T follicular helper cell (primary cell): ENCODE measurements at places on chromosomes 2 and 18.

DNA sequence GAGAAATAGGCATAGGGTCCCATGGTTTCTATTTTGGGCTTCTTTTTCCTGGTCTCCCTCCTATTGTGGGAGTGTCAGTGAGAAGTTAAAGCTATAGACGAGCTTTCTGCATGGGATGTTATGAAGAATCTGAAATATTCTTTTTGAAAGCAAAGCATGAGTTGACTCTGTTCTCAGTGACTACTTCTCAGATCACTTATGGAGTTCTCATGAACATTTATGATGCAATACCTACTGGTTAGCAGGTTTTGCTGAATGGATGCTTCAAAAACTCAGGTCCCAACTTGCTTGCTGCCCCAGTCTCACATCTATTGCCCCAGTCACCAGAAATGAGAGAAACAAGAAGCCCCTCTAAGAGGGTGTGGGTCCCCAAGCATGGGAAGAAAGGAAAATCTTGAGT, 365.0 kb downstream of the HRH4 start:
- DNase-seq = no peak

DNA sequence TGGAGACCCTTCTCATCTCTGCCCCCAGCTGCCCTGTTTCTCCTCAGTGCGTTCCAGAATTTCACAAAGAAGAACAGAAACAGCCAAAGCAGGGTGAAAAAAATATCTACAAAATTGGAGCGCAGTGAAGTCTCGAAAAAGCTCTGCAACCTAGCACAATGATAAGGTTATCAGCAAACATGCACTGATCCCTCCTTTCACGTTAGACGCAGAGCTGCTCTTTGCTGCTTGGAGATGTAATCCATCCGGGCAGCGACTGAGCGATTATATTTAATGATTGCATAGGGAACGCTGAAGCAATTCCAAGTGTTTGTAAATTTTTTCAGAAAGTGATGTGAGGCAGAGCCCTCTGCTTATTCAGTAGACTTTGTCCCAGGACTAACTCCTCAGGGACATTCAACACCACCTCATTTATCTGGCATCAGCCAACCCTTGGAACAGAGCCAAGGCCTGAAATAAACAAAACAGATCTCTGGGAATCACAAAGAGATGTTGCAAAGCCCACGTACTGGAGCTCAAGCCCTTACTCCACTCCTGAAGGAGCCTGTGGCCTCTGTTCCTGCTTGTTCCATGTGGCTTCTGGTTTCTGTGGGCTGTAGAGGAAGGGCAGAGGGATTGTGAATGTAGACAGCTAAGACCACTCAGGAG, 172.6 kb upstream of the BCL2L11 start:
- DNase-seq = no peak

DNA sequence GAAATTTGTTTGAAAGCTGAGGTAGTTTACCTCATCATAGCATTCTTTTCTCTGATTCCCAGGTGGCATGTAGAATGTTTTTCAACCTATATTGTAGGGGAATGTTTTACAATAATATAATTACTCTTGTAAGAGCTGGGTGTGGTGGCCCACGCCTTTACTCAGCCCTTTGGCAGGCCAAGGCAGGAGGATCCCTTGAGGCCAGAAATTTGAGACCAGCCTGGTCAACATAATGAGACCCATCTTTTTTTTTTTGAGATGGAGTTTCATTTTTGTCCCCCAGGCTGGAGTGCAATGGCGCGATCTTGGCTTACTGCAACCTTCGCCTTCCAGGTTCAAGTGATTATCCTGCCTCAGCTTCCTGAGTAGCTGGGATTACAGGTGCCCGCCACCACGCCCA, 3.6 kb downstream of the USP39 start:
- DNase-seq = no peak

- DNase-seq = no peak
These were observed 149.0 kb downstream of the ADCYAP1 start for GRCh38 chr18:1053331-1054315.

DNA sequence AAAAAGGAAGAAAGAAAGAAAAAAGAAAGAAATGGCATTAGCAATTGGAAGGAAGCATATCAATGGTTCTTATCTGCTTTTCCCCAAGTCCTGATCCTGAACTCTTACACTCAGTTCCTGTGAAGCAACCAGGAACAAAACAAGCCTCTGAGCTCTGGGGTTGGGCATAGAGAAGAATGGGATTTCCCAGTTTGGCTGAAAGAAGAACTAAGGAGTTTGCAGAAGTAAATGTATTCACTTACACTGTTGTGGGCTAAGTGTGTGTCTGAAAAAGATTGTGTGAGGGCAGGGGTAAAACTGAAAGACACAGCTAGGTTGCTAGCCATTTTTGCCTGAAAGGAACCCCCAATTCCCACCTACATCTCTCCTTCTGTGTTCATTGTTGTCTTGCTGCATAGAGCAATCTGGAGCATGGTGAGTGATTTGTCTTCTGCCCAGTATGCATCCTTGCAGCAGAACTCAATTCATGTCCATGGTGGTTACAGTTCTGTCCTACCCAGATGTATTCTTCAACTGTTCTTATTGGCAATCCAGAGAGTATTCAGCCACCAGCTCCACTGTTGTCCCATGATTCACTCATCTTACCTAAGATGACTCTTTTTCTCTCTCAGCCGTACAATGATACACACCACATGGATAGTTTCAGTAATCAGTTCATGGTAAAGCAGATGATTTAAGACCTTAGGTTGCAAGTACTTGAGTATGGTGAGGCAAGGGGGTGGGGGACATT, 348.7 kb downstream of the ARHGAP15 start:
- DNase-seq = no peak
